RWPE2 (cell line): ENCODE measurements at places on chromosomes 2 and 18.

DNA sequence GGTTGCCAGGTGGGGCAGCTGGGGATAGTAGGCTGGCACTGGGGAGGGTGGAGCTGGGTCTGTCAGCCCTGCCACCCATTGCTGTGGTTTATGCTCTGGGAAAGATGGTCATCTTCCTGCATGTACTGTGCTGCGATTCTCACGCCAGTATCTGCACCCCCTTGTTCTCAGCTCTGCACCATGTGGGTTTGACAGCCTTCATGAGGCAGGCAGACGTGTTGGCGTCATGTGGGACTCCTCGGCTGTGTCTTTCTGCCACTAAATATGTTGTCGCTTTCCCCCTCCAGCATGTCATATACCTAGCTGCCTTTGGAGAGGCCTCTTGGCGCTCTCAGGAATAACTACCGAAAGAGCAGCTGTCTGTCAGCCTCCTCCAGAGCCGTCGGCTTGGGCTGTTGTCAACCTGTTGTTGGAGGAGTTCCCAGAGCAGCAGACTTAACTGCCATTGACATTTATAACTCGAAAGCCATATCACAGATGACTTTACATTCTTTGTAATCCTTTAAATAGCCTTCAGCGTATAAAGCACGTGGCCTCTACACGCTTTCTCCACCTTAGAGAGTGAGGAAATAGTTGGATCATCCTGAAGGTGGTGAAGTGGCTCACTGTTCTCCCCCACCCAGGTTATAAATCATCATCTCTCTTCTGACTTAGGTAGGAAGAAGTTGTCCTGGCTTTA is 80.4 kb upstream of the MGAT5 start:
- H3K27me3 ChIP-seq: no peaks in the 10 kb centered on the region
- peaks cover 31% of the 10 kb centered on the region for H3K4me1 ChIP-seq
- DNase-seq: no peak
- H3K36me3 ChIP-seq: no peaks in the 10 kb centered on the region

- no peaks in the 10 kb centered on the region for H3K27me3 ChIP-seq
- no peak overlapping the region for H3K27ac ChIP-seq
- H3K4me1 ChIP-seq: peaks cover 23% of the 10 kb centered on the region
These were observed 72.3 kb downstream of the MCFD2 start for GRCh38 chr2:46843316-46843715.

DNA sequence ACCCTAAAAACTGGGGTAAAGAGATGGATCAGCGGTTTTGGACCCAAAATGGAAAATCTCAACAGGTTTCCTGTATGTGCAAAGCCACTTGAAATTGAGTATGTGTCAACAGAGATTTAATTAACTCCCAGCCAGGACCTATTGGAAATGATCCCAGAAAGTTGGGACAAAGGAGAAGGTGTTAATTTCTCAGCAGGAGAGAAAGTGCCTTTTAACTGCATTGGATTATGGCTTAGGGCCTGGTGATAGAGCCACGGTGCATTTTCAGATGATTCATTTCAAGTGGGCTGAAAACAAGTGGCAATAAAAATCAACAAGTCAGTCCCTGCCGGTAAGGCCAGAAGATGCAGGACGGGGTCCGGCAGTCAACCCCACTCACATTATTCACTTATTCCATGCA is 80.2 kb upstream of the BCL11A start:
- H3K36me3 ChIP-seq: no peaks in the 10 kb centered on the region
- no peaks in the 10 kb centered on the region for H3K27me3 ChIP-seq
- DNase-seq: no peak
- H3K27ac ChIP-seq: no peak overlapping the region
- H3K4me1 ChIP-seq: no peaks in the 10 kb centered on the region

DNA sequence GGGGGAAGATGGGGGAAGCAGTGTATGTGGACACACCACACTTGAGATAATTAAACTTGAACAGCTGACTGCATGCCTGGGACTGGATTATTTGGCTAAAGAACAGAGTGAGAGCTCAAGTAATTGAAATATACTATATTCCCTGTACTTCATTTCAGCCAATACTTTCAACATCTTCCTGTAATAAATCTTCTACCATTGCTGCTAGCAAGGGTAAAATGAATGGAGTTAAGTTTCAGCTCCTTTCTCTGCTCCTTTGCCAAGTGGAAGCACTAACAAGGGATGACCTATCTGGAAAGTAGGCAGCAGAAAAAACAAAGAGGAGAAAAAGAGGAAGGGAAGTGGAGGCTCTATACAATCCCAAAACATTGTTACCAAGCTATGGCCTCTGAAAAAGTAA is 50.9 kb downstream of the MMADHC start:
- H3K4me1 ChIP-seq: peaks cover 11% of the 10 kb centered on the region
- no peaks in the 10 kb centered on the region for H3K27me3 ChIP-seq
- no peaks in the 10 kb centered on the region for H3K36me3 ChIP-seq
- no peak for DNase-seq

DNA sequence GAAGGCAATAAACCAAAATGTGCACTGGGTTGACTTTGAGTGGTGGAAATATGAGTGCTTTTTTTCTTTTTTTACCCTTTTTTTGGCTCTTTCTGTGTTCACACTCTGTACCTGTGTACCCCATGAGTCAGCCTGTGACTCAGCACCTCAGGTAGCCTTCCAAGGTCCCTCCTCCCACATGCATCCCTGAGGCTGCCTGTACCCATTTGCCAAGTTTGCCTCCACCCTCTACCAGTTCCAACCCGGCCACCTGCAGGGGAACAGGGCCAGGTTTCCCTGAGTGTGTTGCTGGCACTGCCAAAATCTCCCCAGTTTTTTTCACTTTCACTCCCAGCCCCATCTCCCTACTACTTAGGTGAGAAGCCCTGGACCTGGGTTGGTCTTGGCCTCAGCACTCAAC is 14.0 kb downstream of the CXCR1 start:
- H3K4me1 ChIP-seq: peaks cover 14% of the 10 kb centered on the region
- no peaks in the 10 kb centered on the region for H3K36me3 ChIP-seq
- no peaks in the 10 kb centered on the region for H3K27me3 ChIP-seq
- DNase-seq: peak; percentile 86
- no peak overlapping the region for H3K4me3 ChIP-seq

DNA sequence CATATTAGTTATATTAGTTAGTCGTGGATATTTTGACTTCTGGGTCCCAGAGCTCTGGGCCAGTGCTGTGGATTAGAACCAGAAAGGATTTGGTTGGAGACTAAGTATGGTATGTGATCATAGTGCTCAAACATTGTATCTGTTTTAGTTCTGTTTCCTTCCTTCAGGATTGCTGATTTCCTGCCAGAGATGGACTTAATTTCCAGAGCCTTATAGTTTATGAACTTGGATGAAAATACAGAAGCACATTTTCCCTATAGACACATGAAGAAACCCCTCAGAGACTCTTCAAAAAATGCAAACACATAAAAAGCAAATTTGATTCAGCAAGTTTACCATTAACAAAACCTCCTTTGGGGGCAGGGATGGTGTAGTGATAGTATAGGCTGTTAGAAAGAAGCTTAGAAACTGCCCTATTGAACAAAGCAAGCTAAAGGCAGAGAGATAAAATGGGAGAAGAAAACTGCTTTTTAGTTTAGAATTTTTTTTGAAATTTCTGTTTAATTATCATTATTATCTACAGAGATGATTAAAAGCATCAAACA is 88.7 kb upstream of the EFEMP1 start:
- no peak overlapping the region for H3K27ac ChIP-seq
- no peaks in the 10 kb centered on the region for H3K27me3 ChIP-seq
- H3K4me1 ChIP-seq: peaks cover 22% of the 10 kb centered on the region

GRCh38 chr2:118678985-118679384 is 168.5 kb downstream of the EN1 start:
- no peak for DNase-seq
- no peak overlapping the region for H3K4me3 ChIP-seq

DNA sequence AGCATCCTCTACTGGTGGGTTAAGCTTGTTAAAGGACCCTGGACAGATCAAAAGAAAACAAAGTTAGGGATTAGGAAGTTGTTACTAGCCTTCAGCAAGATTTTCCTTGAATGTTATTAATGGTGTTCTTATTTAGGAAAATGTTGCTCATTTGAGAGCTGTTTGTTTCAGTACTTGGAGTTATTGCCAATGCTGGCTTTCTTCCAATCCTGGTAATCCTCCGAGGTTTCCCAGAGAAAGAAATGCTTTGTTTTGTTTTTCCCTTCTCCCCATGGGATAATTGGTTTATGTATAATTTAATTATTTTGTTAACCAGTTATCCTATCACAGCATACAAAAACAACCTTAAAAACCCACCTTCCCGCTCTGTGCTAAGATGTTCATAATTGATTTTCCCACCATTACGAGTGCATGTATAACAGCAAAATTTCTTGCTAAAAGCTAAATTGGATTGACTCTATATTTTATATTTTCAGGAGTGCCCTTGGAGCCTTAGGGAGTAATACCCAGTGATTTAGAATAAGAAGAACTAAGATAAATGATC is 79.8 kb downstream of the MGAT5 start:
- no peak for DNase-seq
- H3K36me3 ChIP-seq: no peaks in the 10 kb centered on the region
- H3K27ac ChIP-seq: no peak overlapping the region
- no peak overlapping the region for H3K4me3 ChIP-seq
- no peaks in the 10 kb centered on the region for H3K27me3 ChIP-seq

GRCh38 chr2:191556463-191556862 is 121.5 kb upstream of the NABP1 start:
- H3K27ac ChIP-seq: no peak overlapping the region
- no peaks in the 10 kb centered on the region for H3K4me1 ChIP-seq
- no peak for DNase-seq

DNA sequence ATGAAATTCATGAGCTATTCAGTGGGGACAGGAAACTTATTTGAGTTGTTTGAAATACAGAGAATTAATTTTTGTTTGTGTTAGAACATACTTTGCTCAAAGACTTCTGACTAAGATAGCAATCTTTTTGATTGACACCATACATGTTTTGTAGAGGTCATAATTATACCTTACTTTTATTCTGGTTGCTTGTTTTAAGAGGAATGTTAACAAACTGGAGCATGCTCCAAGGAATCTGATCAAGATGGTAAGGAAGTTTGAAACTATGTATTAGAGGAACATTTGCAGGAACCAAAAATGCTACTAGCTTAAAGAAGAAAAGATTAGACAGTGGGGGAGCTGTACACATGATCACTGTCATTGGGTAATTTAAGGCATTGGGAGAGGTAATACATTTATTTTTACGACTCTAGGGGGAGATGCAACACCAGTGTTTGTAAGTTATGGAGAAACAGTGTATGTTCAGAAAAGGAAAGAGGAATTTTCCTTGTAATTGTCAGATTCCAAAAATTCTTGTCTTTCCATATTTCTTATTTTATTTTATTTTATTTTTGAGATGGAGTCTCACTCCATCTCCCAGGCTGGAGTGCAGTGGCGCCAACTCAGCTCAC is 8.0 kb downstream of the AGFG1 start:
- H3K36me3 ChIP-seq: peaks cover 6% of the 10 kb centered on the region
- no peak for DNase-seq
- H3K4me3 ChIP-seq: no peak overlapping the region
- H3K27ac ChIP-seq: no peak overlapping the region

DNA sequence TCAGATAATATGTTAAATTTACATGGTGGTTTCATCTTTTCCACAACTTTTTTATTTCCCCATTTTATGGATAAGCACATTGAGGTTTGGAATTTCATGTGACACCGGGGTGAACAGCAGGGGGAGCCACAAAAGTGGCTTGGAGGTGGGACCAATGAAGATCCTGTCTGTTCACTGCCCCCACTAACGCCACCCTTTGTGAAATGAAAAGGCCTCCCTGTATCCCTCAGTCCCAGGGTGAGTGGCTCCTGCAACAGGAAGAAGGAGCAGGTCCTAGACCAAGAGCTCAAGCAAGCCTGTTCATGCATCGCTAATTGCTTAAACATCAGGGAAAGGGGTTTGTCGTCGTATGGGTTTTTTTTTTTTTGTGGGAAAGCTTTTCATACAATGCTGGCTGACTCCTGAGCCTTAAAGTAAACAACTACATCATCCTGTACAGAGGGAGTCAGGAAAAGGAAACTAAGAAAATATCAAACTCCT is 267.8 kb upstream of the EPAS1 start:
- H3K4me3 ChIP-seq: no peak overlapping the region
- no peak for DNase-seq
- H3K27ac ChIP-seq: no peak overlapping the region

DNA sequence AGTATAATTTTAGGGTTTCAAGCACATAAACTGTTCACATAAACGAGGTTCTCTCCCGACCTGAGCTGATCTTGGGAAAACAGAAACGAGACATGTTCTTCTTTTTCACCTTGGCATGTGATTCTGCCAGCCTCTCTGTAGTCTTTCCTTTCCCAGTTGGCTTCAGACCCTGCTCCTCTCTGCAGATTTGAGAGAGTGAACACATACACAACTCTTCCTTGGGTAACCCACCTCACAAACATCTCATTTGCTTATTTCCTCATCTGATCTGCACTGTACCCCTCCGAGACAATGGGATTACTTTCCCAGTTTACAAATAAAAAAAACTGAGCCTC is 46.1 kb downstream of the REEP1 start:
- no peak overlapping the region for H3K27ac ChIP-seq
- no peaks in the 10 kb centered on the region for H3K36me3 ChIP-seq
- no peak for DNase-seq
- H3K4me3 ChIP-seq: no peak overlapping the region
- no peaks in the 10 kb centered on the region for H3K4me1 ChIP-seq

DNA sequence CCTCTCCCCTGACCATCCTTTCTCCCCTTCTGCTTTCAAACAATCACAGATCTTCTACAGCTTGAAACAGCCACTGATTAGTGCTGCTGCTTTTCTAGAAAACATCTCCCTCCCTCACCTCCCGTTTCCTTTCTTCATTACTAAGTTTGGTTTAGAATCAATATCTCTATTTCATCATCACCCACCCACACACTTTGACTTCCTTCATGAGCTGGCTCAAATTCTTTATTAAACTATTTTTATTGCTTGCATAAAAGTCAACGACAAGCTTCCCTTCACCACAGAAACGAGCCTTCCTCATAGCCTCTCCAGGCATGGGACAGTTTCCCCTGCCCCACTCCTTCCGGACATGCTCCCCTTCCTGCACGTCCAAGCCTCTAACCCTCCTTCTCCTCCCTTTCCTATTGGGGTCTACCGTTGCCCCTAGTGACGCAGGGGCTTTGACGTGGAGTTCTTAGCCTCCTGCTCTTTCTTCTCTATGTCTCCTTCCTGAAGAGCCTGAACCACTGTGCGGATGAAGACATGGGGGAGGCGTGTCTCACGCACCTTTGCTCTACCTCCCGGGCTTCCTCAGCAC is 172.0 kb downstream of the AFF3 start:
- no peak for DNase-seq
- no peak overlapping the region for H3K27ac ChIP-seq
- H3K4me1 ChIP-seq: peaks cover 16% of the 10 kb centered on the region
- H3K27me3 ChIP-seq: peaks cover 3% of the 10 kb centered on the region

DNA sequence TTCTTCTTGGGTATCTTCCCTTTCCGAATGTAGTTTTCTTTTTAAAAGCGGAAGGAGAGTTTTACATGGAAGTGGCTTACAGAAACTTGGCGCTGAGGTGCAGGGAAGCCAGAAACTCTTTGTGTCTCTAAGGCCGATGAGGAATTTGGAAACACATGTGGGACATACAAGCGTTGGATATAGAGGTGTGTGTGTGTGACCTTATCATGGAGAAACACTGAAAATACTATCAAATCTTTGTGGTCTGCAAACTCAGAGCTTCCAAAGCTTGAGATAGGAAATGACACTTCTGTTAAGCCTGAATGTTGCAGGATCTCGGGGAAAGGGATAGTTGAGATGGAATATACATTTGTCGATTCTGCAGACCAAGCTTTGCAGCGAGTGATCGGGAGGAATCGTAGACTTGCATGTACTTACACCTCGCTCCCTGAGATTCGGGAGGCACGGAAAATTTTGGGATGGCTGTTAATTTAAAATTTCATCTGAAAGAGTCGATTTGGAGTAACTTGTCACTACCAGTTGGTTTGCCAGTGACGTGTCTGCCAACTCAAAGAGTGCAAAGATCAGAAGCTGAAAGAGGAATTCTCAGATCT is 1.0 kb downstream of the NAB1 start:
- H3K4me3 ChIP-seq: peak overlapping the region; percentile 89
- no peak for DNase-seq
- H3K27ac ChIP-seq: peak overlapping the region; percentile 89
- H3K4me1 ChIP-seq: peaks cover 37% of the 10 kb centered on the region
- no peaks in the 10 kb centered on the region for H3K27me3 ChIP-seq
